ENCODE measurements at places on chromosomes 4 and X. TPM values are rescaled to one million over a fixed set of nuclear protein-coding genes. Genes with fewer than 3 reads are reported as not detected.

DNA sequence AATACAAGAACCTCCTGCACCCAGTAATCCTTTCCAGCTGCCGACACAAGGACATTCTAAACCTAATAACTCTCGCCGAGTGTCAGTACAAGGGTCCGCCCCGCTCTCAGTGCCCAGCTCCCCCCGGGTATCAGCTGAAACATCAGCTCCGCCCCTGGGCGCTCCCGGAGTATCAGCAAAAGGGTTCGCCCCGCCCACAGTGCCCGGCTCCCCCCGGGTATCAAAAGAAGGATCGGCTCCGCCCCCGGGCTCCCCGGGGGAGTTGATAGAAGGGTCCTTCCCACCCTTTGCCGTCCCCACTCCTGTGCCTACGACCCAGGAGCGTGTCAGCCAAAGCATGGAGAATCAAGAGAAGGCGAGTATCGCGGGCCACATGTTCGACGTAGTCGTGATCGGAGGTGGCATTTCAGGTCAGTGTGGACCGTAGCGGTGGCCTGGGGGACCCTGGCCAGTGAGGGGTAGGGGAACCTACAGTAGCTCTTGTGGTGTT is at the start of gene MAOA:
Gene MAOA (plus strand): TSS at position 295 of the 490 bp plus-strand sequence. CDS start 43 bp downstream, at position 338.
- peak within 1 kb of the TSS; percentile 77 for H3K27ac ChIP-seq
- no peaks in the 10 kb centered on the region for H3K27me3 ChIP-seq
- H3K4me3 ChIP-seq = peak within 1 kb of the TSS; percentile 75
- H3K4me1 ChIP-seq = peaks cover 6% of the 10 kb centered on the region
- peak; percentile 62 for DNase-seq
- H3K36me3 ChIP-seq = no peaks in the 10 kb centered on the region

- no peaks in the 10 kb centered on the region for H3K36me3 ChIP-seq
- no peaks in the 10 kb centered on the region for H3K27me3 ChIP-seq
- no peak overlapping the region for H3K4me3 ChIP-seq
- DNase-seq = no peak
- H3K4me1 ChIP-seq = no peaks in the 10 kb centered on the region
Observed at GRCh38 chr4:177079327-177079726, 230.3 kb upstream of the NEIL3 start.

GRCh38 chr4:7802093-7802726 is 137.5 kb downstream of the AFAP1 start:
- peak overlapping the region; percentile 31 for H3K27ac ChIP-seq
- H3K4me1 ChIP-seq = peaks cover 10% of the 10 kb centered on the region
- no peak overlapping the region for H3K4me3 ChIP-seq
- H3K36me3 ChIP-seq = no peaks in the 10 kb centered on the region

- no peaks in the 10 kb centered on the region for H3K4me1 ChIP-seq
- DNase-seq = no peak
- no peaks in the 10 kb centered on the region for H3K36me3 ChIP-seq
- no peak overlapping the region for H3K4me3 ChIP-seq
Observed at GRCh38 chr4:115972967-115973366, 859.5 kb upstream of the NDST4 start.

GRCh38 chrX:149274516-149275105 is 230.5 kb downstream of the IDS start:
- peaks cover 9% of the 10 kb centered on the region for H3K27me3 ChIP-seq
- no peaks in the 10 kb centered on the region for H3K36me3 ChIP-seq
- no peak overlapping the region for H3K4me3 ChIP-seq

DNA sequence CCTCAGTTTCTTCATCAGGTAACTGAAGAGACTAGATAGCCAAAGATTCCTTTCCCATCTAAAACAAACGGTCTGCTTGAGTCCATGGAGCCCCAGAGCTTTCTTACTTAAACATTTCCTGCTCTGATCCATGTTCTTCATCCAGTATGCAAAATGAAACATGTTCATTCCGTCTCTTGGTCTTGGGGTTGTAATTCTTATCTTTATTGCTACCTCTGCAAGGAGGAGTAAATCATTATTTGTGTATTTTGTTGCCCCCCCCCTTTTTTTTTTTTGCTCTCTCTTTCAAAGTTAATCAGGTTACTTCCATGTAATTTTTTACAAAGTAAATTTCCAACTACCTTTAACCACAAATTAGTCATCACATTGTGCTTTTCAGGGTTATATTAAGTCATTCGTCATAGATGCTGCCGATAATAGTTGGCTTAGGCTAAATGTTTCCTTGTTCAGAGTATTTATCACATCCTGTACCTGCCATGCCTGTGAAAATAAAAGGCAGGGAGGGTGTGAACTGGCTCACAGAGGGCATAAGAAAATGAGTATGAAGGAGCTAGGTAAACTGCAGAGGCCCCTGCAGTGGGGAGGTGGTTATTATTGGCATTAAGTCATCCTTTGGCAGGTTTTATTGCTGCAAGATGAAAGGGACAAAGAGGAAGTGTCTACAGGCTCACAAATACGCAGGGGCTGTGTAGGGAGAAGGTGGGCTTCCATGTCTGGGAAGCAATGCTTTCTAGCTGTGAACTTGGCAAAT is 76.7 kb upstream of the HS3ST1 start:
- peaks cover 9% of the 10 kb centered on the region for H3K4me1 ChIP-seq
- peaks cover 7% of the 10 kb centered on the region for H3K27me3 ChIP-seq
- H3K4me3 ChIP-seq = no peak overlapping the region
- H3K36me3 ChIP-seq = peaks cover 1% of the 10 kb centered on the region
- DNase-seq = no peak

DNA sequence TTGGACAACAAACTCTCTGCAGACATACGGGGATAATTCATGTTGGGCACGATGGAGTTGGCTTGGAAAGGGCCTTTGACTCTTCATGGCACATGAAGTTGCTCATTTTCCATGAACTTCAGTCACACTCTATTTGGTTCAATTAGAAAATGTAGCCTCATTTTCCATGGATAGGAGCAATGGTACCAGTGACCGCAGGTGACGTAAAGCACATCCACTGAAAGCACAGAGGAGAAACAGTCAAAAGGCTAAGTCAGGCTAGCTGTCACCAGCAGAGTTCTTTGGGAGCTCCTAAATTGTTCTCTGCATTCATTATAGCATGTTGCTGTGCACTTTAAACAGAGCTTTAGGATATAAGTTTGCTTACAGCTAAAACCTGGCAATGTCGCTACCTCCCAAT is 39.9 kb upstream of the MAP3K15 start:
- no peaks in the 10 kb centered on the region for H3K27me3 ChIP-seq
- no peak overlapping the region for H3K27ac ChIP-seq
- no peak overlapping the region for H3K4me3 ChIP-seq
- no peak for DNase-seq
- H3K36me3 ChIP-seq = peaks cover 1% of the 10 kb centered on the region

DNA sequence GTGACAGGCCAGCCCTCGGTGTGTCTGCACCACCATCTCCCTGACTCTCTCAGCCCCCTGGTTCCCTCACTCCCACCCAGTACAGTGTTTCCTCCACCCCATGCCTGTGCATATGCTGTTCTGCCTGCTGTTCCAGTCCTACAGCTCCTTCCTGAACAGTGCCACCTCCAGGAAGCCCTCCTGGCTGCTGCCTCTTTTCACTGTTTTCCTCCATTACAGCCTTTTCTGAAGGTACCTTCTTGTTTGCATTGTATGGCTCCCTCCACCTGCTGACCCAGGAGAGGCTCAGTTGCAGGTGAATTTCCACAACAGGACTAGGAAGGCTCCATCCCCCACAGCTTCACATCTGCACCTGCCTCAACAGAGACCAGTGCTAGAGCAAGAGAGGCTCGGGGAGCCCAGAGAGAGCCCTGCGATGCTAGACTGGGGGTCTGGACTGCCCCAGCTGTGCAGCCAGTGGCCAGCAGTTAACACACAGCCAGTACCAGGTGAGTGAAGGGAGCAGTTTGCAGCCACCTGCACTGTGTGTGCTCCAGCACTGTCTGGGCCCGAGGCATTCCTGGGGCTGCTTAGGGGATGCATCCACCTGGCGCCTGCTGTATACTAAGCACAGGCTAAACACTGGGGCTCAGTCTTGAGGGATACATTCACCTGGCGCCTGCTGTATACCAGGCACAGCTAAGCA is 92.0 kb downstream of the ADRA2C start:
- no peaks in the 10 kb centered on the region for H3K36me3 ChIP-seq
- no peak for DNase-seq

DNA sequence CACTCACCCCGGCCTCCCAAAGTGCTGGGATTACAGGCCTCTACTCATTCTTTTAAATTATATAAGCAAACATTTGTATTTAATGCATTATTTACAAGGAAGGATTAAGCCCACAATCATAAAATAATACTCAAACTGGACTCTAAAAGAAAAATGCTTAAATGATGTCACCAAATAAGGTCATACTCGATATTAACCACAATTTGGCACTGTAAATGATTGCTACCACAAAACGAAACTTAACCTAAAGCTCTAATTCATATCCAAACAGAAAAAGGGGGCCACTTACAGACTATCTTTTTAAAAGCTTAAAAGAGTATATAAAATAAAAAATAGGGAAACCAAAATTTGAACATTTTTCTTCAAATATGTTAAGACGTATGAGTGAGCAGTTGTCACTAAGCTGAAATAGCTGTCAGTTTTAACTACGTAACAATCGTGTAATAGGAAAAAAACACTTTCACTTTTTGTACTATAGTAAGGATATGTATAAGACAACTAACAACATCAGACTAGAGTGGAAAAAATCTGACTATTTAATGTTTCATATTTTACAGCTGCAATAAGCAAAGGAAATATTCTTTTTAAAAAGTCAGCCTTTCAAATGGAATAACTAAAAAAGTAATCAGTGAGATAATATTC is 108.2 kb upstream of the GPR34 start:
- peaks cover 25% of the 10 kb centered on the region for H3K36me3 ChIP-seq
- H3K27ac ChIP-seq = peak overlapping the region; percentile 32
- peaks cover 7% of the 10 kb centered on the region for H3K4me1 ChIP-seq
- H3K4me3 ChIP-seq = peak overlapping the region; percentile 32

GRCh38 chr4:76726631-76727030 is 171.3 kb downstream of the SOWAHB start:
- H3K27me3 ChIP-seq = peaks cover 28% of the 10 kb centered on the region
- DNase-seq = no peak
- no peak overlapping the region for H3K27ac ChIP-seq
- no peak overlapping the region for H3K4me3 ChIP-seq

- no peaks in the 10 kb centered on the region for H3K4me1 ChIP-seq
- H3K27me3 ChIP-seq = peaks cover 10% of the 10 kb centered on the region
- no peak overlapping the region for H3K4me3 ChIP-seq
Observed at GRCh38 chr4:147118528-147118927, 172.9 kb upstream of the TTC29 start.

The ADH1A gene
- not detected for total RNA-seq

The NDST4 gene
- not detected for total RNA-seq

The UGT2B10 gene
- not detected for total RNA-seq

The MAGEB10 gene
- not detected for total RNA-seq

All from activated CD8-positive, alpha-beta memory T cell treated with anti-CD3 and anti-CD28 coated beads, Interleukin-2, amount 10 ng/mL, durations not matched to agents 7 days and 5 days (primary cell).